ENCODE measurements at places on chromosomes 6 and 20.

GRCh38 chr20:33761698-33762250 lies 30.0 kb downstream of the ZNF341 start:
- DNase-seq: no peak

- no peak for DNase-seq
These were observed 17.3 kb downstream of the STX7 start for GRCh38 chr6:132495604-132496079.

DNA sequence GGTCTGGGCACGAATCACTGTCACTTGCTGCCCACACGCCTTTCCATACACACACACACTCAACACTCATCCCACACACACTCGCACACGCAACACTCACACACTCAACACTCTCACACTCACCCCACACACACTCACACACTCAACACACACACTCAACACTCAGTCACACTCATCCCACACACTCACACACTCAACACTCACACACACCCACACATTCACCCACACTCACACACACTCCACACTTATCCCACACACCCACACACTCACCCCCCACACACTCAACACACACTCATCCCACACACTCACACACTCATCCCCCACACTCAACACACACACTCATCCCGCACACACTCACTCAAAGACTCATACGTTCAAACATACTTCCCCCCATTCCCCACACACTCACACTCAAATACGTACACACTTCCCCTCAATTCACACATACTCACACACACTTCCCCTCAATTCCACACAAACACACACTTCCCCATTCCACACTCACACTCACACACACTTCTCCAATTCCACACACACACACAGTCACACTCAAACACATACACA lies 9.0 kb upstream of the HRH3 start:
- no peak for DNase-seq

DNA sequence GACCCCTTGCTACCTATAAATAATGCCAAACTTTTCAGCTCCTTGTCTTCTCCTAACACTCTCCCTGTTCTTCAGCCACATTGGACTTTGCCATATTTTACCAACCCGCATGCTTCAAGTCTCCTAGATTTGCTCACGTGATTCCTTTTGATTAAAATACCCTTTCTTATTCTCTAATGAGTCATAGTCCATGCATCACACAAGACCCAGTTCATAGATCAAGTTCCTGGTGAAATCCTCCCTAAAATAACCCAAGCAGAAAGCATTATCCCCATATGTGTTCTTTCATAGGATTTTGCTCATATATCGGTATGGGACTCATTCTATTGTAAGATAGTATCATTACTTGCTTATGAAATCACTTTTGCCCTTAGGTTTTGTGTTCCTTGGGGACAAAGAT lies 108.9 kb upstream of the STXBP5 start:
- no peak for DNase-seq

DNA sequence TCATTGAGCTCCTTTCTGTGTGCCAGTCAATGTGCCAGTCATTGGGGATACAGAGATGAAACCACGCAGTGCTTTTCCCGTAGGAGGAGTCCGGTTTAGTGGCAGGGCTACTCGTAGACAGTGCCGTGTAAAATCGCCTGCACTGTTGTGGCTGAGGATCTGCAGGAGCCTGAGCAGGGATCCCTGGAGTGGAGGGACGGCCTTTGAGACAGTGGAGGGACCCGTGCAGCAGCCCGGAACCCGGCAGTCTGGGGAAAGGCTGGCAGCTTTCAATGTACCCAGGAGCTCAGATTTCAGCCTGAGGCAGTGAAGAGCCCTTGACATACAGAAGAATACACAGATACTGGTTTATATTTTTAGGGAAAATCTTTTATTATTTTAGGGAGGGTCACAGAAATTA lies 203.3 kb downstream of the ARID1B start:
- DNase-seq: no peak

GRCh38 chr6:96811136-96811535 lies 26.1 kb downstream of the GPR63 start:
- DNase-seq: no peak

DNA sequence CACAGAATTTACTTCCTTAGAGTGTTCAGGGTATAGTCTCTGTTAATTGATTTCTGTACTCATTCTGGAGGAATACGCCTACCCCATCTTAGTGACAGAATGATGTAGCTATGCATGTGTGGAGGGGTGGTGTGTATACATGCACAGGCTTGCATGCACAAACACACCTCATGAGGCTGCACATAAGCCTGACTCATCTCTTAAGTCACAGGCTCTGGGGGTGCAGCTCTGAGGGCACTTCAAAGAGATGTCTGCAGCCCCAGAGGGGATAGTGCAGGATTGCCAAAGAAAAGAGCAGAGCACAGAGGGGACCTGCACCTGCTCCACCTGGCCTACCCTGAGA lies 24.6 kb downstream of the TBX18 start:
- no peak for DNase-seq

GRCh38 chr6:15296735-15297134 lies 50.9 kb downstream of the JARID2 start:
- no peak for DNase-seq

DNA sequence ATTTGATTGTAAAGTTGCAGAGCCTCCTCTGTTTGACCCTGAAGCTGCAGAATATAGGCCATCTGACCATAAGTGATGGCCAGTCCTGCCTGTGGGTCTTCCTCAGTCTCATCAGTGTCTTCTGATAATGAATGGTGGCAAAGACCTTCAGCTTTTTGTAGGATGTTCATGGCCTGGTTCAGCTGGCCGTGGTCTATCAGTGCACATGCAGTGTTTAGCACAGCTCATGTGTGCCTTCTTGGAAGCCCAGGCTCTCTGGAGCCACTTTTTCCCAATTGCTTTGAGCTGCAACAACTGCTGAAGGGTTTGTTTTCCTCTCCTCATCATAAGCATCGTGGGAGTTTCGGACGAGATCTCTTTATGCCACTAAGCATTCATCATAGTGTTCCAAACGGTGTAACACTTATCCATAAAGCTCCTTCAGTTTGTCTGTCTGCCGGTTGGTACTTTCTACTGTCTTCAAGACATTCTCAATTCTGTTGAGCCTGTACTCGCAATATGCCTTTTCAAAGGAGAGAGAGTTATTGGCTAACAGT lies 70.1 kb upstream of the TULP4 start:
- no peak for DNase-seq

DNA sequence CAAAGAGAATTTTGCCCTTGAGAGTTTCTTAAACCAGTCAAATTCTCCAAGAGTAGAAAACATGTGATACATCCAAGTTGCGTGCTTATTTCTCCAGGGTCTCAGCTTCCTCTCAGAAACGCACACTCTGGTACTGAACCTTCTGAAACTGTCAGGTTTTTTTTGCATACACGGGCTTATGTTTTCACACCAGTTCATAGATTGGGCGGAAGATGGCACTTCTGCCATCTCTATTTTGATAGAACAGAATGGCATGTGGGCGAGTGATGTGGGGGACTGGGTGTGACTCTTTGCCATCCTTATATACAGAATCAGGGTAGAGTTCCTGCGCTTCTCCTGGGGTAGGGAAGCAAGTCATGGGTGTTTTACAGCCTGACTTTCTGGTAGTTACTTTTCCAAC lies 56.4 kb downstream of the ADTRP start:
- DNase-seq: no peak

DNA sequence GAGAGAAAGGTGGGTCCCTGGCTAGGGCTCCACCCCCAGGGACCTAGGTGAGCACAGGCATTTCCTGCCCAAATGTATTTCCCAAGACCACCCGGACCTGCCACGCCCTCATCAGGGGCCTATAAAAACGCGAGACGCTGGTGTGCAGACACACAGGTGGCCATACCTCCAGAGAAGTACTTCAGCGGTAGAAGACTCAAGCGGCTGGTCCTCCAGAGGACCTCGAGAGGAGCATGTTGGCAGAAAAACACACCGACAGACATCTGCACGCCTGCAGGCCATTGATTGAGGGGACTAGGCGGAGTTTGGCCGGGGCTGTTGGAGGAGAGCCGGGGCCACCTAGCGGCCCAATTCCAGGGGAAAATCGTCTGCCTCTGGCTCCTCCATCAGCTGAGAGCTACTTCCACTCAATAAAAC lies 695.8 kb upstream of the MMS22L start:
- no peak for DNase-seq

DNA sequence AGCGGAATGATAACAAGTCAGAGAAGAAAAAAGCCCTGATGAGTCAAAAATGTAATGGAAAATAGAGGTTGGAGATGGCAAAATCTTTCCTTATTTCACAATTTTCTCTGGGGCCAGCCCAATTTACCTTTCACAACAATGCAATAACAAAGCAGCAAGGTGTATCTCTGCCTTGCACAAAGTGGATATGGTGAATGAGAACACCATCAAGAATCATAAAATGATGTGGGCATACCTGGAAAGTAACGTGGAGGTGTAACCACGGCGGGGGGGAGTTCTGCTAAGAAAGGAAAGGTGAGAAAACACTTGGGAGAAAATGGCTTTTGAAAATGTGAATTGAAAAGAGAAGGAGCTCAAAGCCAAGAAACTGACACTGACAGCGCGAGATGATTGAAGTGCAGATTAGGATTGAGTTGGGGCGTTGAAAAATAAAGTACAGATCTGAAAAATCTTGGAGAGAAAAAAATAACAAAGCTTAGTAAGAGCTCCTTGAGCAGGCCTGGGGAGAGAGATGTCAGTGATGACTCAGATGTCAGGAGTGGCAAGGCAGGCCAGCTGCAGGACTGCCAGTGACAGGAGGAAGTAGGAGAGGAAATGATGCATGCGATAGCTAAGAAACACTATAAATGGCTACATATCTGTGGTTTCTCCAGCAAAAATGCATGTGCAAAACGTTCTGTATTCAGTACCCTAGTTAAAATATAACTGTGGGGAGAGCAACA lies 26.2 kb downstream of the ARHGAP18 start:
- DNase-seq: peak; percentile 74

GRCh38 chr6:156199182-156199581 lies 578.0 kb upstream of the ARID1B start:
- DNase-seq: no peak

GRCh38 chr6:127114214-127114760 lies 4.2 kb upstream of the RSPO3 start:
- no peak for DNase-seq

Data from psoas muscle (tissue), 8 donors.